Suprapubic skin (tissue), 4 donors: ENCODE measurements at places on chromosomes 1 and 21.
A peak's percentile ranks its signal among the peaks of the same experiment; 100 is the strongest.

- DNase-seq: no peak
Measured at GRCh38 chr1:43978551-43979260, at the start of gene B4GALT2. B4GALT2 (plus strand) TSS chr1:43979210; CDS start chr1:43981161, 1,951 bp downstream.

- no peak for DNase-seq
Measured at GRCh38 chr21:37647781-37648180, 268.5 kb downstream of the KCNJ6 start.

DNA sequence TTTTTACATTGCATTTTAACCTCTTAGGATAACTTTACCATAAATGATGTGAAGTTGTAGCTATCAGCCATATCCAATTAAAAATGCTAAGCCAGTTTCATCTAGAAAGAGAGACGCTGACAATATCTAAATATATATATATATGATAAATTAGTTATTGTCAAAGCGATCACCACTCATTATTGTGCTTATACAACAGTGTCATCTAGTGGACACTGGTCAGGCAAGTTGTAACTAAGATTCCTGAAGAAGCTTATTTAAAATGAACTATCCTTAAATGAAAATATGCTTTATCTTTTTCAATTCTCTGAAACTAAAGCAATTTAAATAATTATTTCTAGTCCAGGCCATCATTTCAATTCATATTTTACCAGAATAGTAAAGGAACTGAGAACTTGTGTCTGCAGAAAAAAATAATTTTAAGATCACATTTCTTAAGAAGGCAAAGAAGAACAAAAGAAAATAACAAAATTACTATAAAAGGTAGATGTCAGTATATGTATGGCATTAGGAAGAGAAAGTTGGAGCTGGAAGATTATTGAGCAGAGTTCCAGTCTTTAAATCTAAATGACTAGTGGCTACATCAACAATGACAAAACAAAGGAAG is 193.3 kb upstream of the SNX7 start:
- DNase-seq: no peak

GRCh38 chr1:162551969-162552683 is 9.4 kb upstream of the UAP1 start:
- DNase-seq: peak; percentile 57

DNA sequence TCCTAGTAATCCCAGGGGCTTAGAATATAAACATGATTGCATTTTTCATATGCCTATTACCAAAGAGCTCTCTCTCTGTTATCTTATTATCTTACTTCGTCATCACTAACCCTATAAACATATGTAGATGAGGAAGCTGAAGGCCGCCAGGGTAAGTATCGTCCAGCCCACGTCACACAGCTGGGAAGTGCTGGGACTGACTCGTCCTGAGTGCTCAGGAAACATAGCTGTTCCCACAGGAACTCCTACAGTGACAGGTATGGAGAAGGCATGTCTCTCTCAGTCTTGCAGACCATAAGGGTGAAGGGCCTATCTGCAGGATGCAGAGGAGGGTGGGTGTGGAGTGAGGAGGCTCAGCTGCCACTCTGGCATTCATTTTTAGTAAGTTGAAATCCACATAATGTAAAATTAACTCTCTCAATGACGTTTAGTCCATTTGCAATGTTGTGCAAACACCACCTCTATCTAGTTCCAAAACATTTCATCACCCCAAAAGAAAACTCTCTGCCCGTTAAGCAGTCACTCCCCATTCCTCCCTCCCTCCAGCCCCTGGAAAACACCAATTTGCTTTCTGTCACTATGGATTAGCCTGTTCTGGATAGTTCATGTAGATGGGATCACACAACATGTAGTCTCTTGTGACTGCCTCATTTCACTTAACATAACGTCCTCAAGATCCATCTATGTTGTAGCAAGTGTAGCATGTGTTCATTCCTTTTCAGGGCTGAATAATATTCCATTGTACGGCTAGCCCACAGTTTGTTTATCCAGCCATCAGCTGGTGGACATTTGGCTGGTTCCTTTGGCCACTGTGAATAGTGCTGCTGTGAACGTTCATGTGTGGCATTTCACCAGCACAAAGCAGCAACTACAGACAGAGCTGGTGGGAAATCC is 68.3 kb downstream of the TCP10L start:
- no peak for DNase-seq

DNA sequence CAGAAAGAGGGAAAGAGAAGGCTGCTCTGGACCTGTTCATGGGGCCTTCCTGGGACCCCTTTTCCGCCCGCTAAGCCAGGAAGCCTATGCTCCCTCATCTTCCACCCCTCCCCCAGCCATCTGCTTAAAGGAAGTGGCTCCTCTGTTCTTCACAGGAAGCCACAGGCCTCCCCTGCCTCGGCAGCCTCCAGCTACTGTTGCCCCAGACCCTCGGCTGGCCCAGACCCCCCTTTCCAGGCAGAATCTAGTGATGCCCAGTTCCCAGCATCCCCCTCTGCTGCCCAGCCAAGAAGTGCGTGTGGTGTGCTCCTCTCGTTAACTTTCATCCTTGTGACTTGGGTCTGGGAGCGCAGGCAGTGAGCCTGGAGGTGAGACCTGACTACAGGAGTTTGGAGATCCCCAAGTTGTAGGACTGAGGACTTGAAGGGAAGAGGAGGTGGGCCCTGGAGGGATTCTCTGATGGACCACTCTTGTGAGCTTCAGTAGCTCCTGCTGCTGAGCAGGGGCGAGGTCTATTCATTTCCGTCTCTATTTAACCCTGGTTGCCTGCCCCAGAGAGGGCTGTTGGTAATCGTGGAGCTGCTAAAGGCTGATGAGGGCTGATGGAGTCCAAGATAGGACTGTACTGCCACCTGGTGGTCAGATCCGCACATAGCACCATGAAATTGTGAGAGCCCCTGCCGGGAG is 9.1 kb downstream of the IFI6 start:
- peak; percentile 88 for DNase-seq
